NCI-H526 (cell line): ENCODE measurements at places on chromosomes 1 and 21.
A peak's percentile ranks its signal among the peaks of the same experiment; 100 is the strongest.

GRCh38 chr1:147849098-147849895 lies 53.3 kb upstream of the GJA8 start:
- DNase-seq, result peak; percentile 96

DNA sequence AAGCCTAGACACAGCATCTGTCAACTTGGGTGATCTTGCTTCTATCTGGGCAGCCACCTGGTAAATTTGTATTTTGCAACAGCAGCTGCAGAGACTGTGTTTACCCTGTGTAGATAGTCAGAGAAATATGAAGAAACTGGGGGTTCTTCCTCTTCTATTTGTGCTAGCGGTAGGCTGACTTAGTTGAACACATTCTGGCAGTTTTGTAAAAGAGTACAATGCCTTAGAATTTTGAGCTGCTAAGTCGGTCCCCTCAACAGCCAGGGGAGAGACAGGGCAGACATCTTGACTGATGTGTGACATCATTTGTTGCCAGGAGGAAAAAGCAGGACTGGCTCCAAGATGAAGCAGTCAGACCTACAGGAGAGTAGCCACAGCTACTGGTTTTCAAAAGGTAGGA lies 53.7 kb downstream of the KCNJ6 start:
- peak; percentile 78 for DNase-seq

GRCh38 chr1:169326261-169326955 lies 41.2 kb downstream of the NME7 start:
- no peak for DNase-seq

DNA sequence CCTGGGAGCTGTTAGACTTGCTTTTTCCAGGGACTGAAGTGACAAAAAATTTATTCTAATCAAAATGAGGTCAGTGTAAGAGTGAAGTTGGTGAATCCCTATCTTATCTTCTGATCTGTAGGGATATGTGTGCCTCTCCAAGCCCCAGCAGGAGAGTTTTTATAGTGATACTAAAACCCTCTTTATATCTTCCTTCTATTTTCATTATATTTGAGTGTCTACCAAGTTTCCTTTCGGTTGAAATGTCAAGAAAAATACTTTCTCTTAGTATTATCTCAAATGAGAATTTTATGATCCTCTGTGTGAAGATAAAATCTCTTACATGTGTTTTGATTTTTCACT lies 18.9 kb downstream of the C1orf21 start:
- peak; percentile 67 for DNase-seq

DNA sequence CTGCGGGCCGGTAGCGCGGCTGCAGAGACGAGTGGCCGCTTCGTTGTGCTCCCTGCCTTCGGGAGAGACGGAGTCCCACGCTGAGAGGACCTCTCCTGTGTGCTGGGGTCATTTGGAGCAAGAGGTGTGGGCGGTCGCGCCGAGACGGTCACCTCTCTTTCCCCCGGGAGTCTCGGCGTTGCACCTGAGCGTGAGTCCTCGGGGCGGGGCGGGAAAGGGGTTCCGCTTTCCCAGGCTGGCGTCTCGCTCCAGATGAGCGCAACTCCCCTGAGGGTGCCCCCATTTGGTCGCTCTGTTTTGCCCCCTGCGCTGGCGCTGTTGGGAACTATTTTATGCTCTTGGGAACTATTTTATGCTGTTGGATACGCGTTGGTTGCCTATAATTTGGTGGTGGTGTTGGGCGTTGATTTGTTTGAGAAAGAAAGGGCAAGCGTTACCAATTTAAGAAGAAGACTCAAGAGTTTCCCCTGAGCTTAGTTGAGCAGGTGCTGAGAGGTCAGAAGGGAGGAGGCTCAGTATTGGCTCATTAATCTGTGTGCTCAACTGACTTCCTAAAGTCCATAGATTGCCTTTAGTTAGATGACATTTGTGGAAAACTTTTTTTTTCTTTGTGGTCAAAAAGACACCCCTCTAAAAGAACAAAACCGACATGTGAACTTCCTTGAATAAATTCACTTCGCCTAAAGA lies 683 bp downstream of the LRRC8B start:
- DNase-seq, result peak; percentile 81

- DNase-seq, result no peak
These were observed 149.6 kb upstream of the C1orf87 start for GRCh38 chr1:60223158-60223557.

DNA sequence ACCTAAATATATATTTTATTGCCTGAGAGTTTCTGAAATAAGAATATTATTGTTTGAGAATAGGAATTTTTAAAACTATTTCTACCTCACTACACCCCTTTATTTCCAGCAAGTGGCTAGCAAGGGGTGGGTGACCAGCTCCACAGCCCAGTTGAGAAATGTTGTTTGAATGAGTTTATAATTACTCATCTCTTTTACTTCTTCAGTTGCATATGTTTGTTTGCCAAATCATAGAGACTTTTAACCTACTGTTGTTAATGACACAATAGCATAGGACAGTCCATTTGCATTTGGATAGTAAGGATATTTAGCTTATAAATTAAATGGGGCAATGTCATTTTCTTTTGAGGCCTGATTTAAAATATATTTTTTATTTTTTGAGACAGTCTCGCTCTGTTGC lies 127.8 kb downstream of the NRDC start:
- DNase-seq, result no peak

- DNase-seq, result peak; percentile 70
These were observed 1.4 kb upstream of the USP1 start for GRCh38 chr1:62435231-62436038.

DNA sequence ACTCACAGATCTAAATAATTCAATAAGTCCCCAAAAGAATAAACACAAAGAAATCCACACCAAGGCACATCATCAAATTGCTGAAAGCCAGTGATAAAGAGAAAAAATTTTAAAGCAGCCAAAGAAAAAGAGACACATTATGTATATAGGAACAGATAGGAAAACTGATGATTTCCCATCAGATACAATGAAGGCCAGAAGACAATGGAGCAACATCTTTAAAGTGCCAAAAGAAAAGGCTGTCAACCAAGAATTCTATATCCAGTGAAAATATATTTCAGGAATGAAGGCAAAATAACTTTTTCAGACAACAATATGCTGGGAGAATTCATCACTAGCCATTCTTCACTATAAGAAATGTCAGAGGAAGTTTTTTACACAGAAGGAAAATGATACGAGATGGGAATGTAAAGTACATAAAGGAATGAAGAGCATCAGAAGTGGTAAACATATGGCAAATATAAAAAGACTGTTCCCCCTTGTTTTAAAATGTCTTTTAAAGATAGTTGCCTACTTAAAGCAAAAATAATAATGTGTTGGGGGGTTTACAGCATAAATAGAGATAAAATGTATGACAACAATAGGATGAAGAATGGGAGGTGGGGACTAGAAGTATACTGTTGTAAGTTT lies 9.4 kb upstream of the MYOG start:
- DNase-seq, result no peak

DNA sequence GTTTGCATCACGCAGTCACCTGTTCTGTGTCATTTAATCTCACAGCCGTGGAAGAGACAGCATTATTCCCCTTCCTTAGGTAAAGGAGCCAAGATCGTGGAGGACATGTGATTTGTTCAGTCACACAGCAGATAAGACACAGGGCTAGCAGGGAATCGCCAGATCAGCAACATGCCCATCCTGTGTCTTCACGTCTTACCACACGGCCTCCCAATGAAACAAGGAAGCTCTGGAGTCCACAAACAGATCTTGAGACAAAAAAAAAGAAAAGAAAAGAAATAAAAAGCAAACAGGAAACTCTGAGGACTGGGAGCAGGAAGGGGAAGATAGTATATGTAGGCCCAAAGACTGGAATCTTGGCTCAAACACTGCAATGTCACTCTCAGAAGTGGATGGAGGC lies 155.3 kb downstream of the ADSS2 start:
- DNase-seq, result no peak

- DNase-seq, result no peak
These were observed 3.0 kb downstream of the TSPEAR start for GRCh38 chr21:44708213-44708865.

- no peak for DNase-seq
These were observed 88.1 kb downstream of the DMRTB1 start for GRCh38 chr1:53547231-53547790.

GRCh38 chr1:79852004-79852403 lies 845.5 kb upstream of the ADGRL4 start:
- DNase-seq, result peak; percentile 35

DNA sequence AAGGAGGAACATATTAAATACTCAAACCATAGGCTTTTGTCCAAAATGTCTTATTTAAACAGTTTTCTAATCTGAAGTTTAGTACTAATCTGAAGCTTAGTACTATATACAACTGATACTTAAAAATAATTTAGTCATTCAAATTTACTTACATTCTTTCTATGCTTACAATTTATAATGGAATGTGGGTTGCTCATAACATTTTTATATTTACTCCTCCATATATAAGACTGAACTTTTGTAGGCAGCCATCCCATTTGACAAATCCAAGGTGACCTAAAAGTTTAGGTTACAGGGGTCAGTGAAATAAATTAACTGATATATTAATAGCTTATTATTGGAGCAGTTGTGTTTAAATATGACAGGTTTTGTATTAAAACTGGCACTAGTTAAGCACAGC lies 570.6 kb downstream of the DPYD start:
- DNase-seq, result no peak

DNA sequence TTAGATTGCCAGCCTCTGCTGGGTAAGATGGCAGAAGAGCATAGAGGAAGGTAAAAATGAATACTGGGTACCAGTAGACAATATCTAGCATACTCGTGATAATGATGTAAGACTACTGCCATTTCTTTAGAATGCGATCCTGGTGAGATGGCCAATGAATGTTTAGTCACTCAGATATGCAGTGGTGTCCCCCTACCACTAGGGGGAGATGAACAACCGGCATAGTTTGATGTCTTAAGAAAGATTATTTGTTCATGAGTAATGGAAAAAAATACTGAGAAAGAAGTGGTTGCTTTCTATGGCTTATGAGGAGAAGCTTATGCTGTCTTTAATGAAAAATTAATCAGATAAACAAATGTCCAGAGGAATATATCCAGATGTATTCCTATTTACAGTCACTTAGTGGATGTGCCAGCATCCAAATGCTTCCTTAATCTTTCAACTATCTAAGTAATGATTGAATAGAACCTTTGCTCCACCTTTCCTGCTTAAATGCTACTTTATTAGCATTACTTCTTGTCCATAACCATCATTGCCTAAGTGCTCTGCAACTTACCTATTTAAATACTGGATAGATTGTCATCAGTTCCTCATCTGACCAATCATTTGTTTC lies 256.6 kb downstream of the ST6GALNAC3 start:
- peak; percentile 34 for DNase-seq

DNA sequence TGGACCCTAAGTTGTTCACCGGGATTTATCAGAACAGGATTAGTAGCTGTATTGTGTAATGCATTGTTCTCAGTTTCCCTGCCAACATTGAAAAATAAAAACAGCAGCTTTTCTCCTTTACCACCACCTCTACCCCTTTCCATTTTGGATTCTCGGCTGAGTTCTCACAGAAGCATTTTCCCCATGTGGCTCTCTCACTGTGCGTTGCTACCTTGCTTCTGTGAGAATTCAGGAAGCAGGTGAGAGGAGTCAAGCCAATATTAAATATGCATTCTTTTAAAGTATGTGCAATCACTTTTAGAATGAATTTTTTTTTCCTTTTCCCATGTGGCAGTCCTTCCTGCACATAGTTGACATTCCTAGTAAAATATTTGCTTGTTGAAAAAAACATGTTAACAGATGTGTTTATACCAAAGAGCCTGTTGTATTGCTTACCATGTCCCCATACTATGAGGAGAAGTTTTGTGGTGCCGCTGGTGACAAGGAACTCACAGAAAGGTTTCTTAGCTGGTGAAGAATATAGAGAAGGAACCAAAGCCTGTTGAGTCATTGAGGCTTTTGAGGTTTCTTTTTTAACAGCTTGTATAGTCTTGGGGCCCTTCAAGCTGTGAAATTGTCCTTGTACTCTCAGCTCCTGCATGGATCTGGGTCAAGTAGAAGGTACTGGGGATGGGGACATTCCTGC lies 3.9 kb upstream of the OLFML3 start:
- no peak for DNase-seq

DNA sequence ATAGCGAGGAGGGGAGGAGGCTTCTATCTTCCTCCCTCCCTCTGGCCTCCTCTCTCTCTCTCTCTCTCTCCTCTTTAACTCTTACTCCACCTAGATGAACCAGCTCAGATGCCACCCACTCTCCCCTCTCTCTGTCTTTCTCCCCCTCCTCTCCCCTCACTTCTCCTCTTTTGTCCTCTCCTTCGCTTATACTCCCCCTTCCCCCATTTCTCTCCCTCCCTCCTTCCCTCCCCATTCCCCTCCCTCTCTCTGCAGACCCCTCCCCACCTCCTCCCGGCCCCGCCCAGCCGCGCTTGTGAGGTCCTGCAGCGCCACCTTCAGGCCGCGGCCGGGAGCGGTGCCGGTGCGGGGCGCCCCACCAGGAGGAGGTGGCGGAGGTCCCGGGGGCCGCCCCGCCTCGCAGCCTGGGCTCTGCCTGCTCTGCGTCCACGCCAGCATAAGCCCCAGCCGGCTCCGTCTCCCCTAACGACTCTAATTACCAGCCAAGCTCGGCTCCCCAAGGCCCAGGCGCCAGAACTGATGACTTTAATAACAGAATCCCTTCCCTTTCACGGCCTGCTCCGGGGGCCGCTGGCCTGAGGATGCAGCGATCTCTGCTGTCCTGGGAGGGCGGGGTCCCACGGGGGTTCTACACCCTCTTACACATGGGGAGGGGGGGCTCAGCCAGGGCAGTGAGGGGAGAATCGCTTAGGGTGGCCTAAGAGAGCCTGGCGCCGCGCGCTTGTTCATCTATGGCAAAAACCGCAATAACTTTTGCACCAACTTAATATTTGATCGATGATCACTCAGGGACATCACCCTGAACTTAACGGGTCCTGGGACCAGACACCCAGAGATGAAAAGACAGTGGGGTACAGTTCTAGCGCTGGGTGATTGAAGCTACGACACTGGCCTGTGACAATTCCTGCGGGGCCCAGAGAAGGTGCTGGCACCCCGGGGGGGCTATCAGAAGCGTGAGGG lies 637.3 kb downstream of the MATN1 start:
- peak; percentile 10 for DNase-seq

- DNase-seq, result no peak
These were observed 124.8 kb upstream of the EDN2 start for GRCh38 chr1:41609166-41609883.

GRCh38 chr1:151511636-151512215 lies 539 bp downstream of the CGN start:
- peak; percentile 92 for DNase-seq

DNA sequence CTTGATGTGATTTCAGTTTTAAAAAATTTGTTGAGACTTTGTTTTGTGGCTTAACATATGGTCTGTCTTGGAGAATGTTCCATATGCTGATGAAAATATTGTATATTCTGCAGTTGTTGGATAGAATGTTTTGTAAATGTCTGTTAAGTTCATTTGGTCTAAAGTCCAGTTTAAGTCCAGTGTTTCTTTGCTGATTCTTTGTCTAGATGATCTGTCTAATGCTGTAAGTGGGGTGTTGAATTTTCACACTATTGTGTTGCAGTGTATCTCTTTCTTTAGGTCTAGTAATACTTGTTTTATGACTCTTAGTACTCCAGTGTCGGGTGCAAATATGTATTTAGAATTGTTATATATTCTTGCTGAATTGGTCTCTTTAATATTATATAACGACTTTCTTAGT lies 10.9 kb upstream of the MPC2 start:
- no peak for DNase-seq
